ENCODE measurements at places on chromosomes 2 and 18.
A peak's percentile ranks its signal among the peaks of the same experiment; 100 is the strongest.

GRCh38 chr18:24372279-24372872 lies 25.2 kb downstream of the OSBPL1A start:
- DNase-seq = no peak

DNA sequence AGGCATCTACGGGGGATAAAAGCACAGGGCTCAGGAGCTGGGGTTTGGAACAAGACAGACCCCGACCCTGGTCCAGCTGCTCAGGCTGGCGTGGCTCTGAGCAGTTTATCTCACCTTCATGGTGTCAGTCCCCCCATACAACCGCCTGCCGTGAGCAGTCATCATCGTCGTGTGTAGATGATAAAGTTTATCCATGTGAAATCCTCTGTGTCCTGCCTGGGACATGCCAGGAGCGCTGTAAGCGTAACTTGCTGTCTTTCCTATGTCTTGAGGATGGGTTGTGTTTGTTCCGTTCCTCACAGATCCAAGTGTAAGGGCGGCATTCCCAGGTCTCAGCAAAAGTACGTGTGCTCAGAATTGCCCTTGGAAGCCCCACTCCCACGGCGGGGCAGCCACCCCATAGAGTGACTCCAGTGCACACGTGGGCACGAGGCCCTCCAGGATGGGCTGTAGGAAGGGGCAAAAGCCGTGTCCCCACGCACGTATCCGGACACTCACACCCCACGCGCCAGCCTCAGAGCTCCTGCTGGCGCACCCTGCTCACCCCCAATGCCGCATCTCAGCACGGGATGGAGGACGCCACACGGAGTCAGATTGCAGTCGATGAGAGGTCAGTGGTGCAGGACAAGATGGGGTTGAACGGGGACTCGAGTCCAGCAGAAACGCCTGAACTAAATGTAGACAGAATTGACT lies 50.9 kb downstream of the ADI1 start:
- no peak for DNase-seq

- DNase-seq = no peak
Observed at GRCh38 chr18:75937306-75937705, 509.8 kb upstream of the SMIM21 start.

- DNase-seq = no peak
Observed at GRCh38 chr2:157905092-157905491, 29.0 kb upstream of the ACVR1 start.

DNA sequence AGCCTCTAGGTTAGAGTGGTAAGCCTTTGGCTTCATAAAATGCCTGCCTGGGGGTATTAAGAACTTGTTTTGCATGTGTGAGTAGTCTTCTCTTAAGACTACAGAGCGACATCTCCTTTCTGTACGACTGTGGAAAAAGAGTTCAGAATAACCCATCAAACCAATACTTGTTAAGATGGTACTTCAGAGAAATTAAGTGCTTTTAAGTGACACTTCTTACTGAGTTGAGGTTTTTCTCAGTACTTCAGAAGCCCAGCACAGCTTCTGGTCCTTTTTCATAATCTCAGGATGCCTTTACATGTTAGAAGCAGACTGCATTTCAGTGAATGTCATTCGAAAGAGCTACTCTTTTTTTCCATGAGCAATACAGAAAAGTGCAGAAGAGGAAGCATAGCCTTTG lies 10.8 kb downstream of the XRCC5 start:
- DNase-seq = no peak

- no peak for DNase-seq
Observed at GRCh38 chr2:202299712-202300111, 34.1 kb downstream of the NOP58 start.

- no peak for DNase-seq
Observed at GRCh38 chr2:191144217-191144616, 6.6 kb downstream of the STAT4 start.

- no peak for DNase-seq
Observed at GRCh38 chr2:106561356-106561755, 74.2 kb downstream of the CD8B2 start.

- no peak for DNase-seq
Observed at GRCh38 chr18:6755107-6755506, 25.6 kb downstream of the ARHGAP28 start.

DNA sequence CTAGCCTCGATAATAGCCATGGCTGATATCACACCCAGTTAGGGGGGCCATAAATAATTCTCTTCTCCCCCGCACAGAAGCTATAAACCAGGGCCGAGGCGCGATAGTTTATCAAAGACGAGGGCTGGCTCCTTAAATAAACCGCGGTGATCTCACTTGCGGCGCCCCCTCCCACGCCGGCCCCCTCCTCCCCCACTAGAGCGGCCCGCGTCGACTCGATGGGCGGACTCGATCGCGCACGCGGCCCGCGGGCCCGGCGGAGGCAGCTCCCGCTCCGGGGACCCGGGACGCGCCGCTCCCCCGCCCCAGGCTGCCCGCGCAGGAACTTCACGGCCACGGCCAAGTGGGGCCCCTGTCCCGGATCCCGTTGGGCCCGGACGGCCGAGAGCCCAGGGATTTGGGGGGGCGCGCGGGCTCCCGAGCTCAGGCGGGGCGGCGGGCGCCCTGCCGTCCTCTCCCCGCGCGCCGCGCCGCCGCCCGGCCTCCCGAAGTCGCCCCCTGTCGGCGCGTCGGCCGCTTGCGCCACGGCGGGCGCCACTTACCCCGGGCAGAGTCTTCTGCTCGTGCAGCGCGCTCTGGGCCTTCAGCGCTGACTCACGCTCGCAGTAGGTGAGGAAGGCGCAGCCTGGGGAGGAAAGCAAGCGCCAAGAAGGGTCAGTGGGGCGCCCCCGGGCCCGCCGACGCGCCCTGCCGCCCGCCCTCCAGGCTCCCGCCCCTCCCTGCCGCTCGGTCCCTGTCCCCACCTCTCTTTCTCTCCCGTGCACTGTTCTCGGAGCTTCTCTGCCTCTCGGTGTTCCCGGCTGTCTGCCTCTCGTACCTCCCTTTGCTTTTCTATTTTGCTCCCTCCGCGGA lies 80.4 kb downstream of the CELF4 start:
- peak; percentile 92 for DNase-seq

All from H7 (cell line).